GM23338 (cell line): ENCODE measurements at places on chromosomes 16 and 17.

GRCh38 chr16:29678691-29679267 is at the start of gene QPRT:
Gene QPRT (plus strand): TSS chr16:29679180. CDS start chr16:29679198, 18 bp downstream.
- DNase-seq, result peak; percentile 95

- DNase-seq, result no peak
Observed at GRCh38 chr16:77555126-77555525, 120.3 kb upstream of the ADAMTS18 start.

- DNase-seq, result peak; percentile 83
Observed at GRCh38 chr16:19718624-19718965, 524 bp downstream of the IQCK start.

DNA sequence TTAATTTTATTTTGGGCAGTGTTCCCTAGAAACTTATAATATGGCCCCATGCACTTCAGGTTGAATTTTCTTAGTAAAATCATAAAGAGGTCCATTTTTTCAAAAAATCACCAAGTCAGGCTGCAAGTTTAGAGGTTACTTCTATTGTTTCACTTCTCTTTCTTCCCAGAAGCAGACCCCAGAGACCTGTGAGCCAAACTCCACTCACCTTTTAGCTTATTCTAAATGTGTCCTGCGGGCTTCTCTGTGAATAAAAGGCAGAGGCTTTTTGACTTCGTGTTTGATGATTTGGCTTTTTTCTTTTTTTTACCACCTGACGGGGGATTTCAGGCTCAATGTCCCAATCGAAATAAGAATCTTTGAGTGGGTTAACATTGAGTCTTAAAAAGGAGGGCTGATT is 7.4 kb downstream of the PRKCB start:
- DNase-seq, result no peak

DNA sequence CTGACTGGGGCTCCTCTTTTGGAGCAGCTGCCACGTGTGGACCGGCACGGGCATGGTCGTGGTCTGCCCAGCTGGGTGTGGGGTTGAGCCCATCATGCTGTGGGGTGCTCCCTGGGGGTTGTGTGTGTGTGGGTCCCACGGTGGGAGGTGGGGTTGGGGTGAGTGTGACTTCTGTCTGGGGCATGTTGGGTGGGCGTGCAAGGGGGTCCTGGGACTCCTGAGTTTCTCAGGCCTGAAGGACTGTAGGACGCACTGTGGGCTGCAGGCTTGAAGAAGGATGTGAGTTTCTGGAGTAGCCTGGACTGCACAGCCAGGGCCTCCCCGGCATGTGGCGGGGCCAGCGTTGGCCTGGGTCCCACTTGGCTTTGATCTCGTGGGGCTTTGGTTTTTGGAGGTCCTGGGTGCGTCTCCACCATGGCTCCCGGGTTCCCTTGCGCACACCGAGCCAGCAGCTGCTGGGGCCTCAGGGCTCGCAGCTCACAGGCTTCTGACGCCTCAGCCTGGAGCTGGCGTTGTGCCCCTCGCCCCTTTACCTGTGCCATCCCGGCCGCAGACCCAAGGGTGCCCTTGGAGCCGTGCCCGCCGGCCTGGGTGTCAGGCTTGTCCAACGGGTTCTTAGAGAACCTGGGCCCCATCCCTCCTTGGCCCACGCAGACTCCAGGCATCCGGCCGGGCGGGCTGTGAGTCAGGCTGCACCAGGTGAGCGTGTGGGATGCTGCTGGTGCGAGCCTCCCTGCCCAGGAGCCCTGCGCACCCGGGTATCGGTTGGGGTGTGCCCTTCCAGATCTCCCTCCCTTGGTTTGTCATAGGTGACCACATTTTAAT is 34.4 kb upstream of the ZNF750 start:
- DNase-seq, result no peak

- peak; percentile 65 for DNase-seq
Observed at GRCh38 chr17:57257895-57258851, 1.9 kb downstream of the MSI2 start.

GRCh38 chr17:78206298-78206697 is 7.8 kb upstream of the BIRC5 start:
- peak; percentile 51 for DNase-seq

DNA sequence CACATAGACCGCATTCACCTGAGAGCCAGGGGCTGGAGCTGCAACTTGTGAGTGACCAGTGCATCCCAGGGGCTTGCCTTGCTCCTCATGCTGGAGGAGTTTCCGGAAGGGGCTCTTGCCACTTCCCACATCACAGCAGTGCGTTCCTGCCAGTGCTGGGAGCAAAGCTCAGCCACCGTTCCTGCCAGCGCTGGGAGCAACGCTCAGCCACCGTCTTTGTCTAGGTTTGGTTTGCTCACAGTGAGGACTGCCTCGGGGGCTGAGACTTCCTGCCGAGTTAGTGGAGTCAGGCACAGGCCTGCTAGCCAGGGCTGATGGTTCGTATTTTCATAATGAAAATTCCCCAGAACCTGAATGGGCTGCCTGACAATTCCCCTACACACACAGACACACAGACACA is 5.4 kb upstream of the CHRNE start:
- DNase-seq, result peak; percentile 54

GRCh38 chr17:17447264-17447663 is 29.5 kb upstream of the MED9 start:
- DNase-seq, result no peak
